ENCODE measurements at places on chromosomes 1 and 21.

- DNase-seq: peak; percentile 56
These were observed 10.1 kb upstream of the SESN2 start for GRCh38 chr1:28249013-28249865.

- no peak for DNase-seq
These were observed 71.6 kb upstream of the TRAPPC10 start for GRCh38 chr21:43940329-43941050.

- DNase-seq: no peak
These were observed 161.8 kb upstream of the B3GALT2 start for GRCh38 chr1:193348091-193348768.

DNA sequence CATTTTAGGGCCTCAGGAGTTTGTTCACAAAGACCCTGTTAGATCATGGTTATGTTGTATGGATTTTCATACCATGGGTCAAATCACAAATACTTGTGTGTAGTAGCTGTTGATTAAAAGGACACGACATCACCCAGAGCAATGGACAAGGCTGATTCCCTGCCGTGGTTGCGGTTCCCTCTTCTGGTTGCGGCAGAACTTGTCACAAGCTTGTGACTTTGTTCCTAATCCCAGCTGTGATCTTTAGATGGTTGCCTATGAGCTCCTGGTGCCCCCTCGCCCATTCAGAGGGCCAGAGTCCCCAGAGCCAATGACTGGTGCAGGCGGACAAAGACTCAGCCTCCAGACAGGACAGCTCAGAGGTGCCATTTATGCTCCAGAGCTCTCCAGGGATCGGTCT is 11.8 kb upstream of the SDHB start:
- DNase-seq: peak; percentile 59

GRCh38 chr1:234170622-234171021 is 202.6 kb upstream of the COA6 start:
- no peak for DNase-seq

- DNase-seq: no peak
These were observed 155.5 kb downstream of the KCNH1 start for GRCh38 chr1:210978316-210978973.

DNA sequence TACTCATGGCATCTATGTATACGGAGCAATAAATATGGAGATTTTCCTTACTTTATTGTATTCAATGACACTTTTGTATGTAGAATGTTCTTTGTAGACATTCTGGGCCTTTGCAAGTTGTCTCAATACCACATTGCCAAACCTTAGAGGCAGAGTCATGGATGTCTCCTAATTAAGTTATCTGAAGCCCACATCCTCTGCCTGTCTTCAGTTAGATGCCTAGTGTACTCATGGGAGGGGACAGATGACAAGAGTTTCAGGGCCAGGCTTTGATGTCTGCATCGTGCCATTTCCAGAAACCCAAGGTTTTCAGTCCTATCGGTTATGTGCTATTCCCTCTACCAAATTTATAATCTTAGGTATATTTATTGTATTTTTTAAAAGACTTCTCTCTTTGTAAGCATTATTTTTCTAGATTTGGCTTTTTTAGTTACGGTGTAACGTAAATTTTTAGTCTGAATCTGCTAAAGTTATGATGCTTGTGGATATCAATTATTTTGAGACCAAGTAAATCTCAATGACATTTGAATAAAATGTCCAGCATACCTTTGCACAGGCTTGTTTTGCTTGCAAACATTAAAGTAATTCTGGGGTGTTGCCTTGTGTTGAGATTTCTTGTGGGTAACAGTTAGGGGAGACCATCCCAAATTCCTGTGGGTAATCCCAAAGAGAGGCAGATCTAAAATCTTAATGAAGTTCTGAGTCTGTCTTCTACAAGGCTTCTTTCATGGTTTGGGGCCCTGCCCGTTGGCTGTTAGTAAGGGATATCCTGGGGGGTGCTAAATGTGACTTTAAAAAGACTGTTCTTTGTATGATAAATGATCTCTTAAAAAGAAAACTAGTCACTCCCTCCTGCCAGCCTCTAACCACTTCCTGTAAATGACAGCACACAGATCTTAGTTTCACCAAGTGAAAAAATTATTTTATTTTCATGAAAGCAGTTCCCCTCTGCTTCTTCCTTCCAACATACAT is 8.0 kb upstream of the MACF1 start:
- DNase-seq: peak; percentile 47

DNA sequence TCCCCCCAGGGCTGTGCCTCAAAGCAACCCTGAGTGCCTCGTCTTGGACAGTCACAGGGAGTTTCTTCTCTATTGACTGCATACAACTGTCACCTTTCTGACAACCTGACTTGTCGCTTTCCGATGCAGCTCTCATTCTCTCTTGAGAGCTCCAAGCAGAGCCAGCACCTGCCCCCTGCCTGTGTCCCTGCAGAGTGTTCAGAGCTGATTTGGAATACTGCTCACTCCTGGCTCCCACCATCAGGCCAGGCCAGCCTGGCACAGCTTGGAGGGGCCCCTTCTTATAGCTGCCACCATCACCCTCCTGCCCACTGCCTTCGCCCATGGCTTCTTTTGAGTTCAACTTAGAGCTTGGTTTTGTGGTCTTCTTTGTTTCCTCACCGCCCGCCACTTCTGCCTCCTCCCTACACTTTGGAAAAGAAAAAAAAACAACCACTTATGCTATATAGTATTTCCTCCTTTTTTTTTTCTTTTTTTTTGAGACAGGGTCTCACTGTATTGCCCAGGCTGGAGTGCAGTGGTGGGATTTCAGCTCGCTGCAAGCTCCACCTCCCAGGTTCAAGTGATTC is 12.3 kb downstream of the NCF2 start:
- no peak for DNase-seq

DNA sequence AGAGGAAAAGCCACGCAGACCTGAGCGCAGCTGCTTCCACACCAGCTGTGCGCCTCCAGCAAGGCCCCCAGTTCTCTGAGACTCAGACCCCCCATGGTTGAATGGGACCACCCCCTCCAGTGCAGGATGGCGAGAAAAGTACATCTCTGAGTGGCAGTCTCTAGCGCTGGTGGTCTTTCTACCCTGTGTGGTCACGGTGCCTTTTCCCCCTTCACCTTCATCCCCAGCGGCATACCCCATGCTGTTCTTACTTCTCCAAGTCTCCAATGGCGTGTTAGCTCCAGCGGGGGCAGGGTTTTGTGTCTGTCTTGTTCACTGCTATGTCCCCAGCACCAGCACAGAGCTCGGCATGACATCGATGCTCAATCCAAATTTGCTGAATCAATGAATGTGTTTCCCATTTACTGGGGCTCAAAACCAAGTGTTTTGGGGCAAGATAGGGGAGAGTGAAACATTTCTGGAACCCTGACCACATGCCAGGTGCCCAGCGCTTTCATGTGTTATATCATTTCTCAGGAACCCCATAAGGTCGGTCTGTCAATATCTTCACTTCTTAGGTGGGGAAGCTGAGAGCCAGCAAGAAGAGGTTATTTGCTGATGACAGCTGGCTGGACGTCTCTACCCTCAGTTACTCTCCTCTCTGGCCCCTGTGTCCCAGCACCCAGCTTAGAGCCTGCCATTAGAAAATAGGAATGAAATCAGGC is 959 bp upstream of the SDC3 start:
- DNase-seq: no peak

DNA sequence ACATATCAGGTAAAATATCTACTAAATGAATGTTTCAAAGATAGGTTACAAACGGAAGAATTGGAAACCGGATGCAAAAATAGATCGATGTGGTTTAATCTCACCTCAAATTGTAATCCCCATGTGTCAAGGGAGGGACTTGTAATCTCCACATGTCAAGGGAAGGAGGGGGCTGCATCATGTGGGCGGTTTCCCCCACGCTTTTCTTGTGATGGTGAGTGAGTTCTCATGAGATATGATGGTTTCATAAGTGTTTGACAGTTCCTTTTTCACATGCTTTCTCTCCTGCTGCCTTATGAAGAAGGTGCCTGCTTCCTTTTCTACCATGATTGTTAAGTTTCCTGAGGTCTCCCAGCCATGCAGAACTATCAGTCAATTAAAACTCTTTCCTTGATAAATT is 408.7 kb upstream of the TMPRSS15 start:
- no peak for DNase-seq

DNA sequence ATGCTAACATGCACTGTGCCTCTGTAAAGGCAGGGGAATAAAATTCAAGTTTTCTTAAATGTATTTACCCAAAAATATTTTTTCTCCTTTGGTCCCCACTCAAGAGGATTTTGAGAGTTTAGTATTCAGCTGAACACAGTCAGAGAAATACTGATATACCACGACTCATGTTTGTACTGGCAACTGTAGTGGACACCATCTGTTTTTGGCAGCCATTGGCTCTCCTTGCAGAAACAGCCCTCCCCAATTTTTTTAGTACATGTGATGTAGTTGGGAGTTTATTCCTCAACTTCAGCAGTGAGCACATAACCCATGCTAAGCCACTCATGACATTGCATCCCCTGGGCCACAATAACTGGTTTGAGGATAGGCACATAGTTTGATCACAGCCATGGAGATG is 154.8 kb upstream of the POU3F1 start:
- no peak for DNase-seq

- DNase-seq: peak; percentile 7
These were observed 55.2 kb downstream of the PUM1 start for GRCh38 chr1:31010086-31010989.

GRCh38 chr1:169538998-169539871 is 47.0 kb downstream of the F5 start:
- no peak for DNase-seq

DNA sequence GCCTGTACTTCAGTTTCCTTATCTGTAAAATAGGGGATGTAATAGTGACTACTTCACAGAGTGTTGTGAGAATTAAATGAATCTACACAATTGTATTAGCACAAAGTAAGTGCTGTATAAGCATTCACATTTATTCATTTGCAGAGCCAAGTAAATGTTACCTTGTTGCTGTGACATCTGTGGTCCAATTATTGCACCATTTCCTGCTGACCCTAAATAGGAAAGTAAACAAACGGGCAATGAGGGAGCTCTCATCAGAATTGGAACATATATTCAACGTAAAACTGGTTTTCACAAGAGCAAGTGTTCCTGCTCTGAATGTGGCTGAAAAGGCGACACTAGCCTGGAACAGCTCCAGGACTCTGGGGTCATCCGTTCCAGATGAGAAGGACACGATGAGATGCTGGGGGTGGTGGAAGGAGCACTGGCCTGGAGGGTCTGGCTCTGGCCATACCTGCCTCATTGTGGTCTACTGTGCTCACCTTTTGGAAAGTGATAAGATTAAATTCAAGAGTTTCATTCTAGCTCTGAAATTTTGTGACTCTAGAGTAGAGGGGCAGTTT is 34.5 kb downstream of the PROX1 start:
- DNase-seq: no peak

GRCh38 chr21:27346041-27346448 is 379.2 kb upstream of the ADAMTS5 start:
- DNase-seq: no peak

DNA sequence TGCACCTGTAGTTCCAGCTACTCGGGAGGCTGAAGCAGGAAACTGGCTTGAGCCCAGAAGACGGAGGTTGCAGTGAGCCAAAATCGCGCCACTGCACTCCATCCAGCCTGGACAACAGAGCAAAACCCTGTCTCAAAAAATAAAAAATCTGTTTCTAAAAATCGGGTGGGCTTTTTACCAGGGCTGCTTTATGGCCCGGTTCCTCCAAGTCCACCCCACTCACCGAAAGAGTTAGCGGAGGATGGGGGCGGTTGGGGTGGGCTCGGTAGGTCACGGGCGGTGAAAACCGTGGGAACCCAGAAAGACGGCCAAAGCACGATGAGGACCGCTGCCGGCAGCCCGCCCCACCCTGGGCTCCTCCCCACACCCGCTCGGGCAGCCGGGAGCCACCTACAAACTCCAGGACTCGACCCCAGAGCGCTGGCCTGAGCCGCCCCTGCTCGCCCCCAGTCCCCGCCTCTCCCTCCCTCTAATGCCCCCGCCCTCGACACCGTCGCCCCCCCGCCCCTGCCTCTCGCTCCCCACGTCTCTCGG is 846 bp upstream of the PER3 start:
- DNase-seq: peak; percentile 85

- no peak for DNase-seq
These were observed 3.7 kb upstream of the SAMD11 start for GRCh38 chr1:920010-920409.

DNA sequence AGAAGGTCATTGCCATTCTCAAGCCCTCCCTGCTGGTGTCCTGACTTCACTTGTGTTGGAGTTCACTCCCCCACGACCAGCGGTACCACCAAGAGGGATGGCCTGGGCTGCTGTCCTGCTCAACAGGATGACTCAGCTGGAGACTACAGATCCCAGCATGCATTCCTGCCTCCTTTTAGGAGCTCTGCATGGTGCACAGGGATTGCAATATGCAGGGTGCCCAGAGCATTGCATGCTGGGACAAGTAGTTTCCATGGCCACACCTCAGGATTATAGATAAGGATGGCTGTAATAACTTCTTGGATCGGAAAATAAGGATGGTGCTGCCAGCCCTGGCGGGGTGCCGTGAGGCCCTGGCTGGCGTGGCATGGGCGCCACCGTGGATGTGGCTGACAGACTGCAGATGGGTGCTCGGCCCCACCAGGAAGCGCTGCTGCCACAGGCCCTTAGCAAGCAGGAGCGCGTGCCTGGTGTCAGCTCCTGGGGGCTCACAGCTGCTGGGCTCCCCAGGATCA is 150.0 kb downstream of the CASZ1 start:
- peak; percentile 35 for DNase-seq

- peak; percentile 66 for DNase-seq
These were observed 166.7 kb downstream of the ADGRL4 start for GRCh38 chr1:78839704-78840277.

DNA sequence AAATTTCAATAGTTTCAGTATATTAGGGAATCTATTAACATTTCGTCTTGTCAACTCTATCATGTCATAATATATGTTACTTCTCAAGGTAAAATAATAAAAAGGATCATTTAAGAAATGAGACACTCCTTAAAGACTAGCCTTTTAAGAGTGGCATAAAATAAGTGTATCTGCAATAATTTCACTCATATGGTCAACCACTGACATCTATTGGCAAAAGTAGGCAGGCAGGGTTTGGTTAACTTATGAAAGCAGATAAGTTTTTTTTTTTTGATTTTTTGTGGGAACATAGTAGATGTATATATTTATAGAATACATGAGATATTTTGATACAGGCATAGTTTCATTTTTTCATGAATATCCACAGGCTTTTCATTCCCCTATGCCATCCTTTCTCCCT is 5.5 kb upstream of the RGS21 start:
- DNase-seq: peak; percentile 66

- no peak for DNase-seq
These were observed 3.7 kb downstream of the CHD1L start for GRCh38 chr1:147246044-147246690.

GRCh38 chr1:213264531-213264930 is 213.5 kb downstream of the RPS6KC1 start:
- no peak for DNase-seq
